NCI-H1417 (cell line): ENCODE measurements at places on chromosomes 4 and X.
A peak's percentile ranks its signal among the peaks of the same experiment; 100 is the strongest.

GRCh38 chr4:42855779-42856178 lies 36.7 kb upstream of the GRXCR1 start:
- DNase-seq = no peak

DNA sequence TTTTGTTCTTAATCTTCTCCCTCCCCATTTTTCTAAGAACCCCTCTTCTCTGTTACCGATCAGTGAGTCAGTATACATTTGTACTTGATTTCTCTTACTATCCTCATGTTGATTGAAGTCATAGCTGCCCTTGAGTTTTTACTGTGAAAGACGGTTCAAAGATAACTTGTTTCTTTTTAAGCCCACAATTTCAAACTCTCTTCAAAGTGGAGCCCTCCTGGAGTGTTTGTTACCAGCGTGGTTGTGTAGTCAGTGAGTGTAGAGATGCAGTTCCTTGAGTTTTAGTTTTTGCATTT lies 7.9 kb downstream of the PPP1R3F start:
- no peak for DNase-seq

DNA sequence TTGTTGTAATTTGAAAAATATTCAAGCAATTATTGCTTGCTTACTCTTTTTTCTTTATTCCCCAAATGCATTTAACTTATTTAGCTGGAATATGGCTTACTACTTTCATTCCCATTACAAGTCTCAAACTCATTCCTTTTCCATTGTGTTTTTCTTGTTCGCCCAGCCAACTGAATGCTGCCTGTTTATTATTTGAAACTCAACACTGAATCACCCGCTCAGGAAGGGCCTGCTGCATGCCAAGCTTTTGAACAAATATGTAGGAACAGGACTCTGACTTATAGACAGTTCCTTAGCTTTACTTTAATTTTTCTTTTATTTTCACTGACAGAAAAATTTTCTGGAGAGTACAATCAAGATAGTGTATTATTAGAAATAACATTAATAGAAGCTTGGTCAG lies 12.9 kb downstream of the PCDH18 start:
- no peak for DNase-seq

DNA sequence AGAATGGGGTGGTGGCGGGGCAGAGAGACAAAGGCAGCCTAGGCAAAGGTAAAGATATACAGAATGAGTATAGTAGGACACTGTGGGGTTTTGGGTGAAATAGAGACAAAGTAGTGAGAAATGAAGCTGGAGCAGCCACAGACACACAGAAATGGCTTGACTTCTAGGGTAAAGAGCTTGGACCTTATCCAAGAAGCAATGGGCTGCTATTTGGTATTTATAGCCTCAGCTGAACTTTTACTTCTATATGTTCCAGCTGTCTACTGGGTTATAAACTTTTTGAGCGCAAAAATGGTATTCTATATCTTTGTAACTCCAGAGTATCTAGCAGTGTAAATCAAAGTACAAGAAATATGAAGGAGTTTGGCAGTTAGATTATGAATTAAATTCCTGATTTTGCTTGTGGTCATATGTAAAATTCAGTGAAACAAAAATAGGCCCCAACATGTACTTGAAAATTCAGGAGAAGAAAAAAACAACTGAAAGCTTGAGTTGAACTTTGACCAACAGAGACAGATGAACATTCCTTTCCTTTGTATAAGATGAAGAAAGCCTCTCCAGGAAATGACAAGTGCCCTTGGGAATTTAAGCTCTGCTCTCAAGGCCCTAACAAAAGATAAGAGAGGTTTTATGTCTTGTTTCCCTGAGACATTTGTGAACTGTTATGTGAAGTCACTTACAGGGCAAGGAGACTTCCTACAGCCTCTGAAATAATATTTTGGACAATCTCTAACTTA lies 354.1 kb downstream of the CHIC1 start:
- DNase-seq = no peak

- no peak for DNase-seq
Observed at GRCh38 chr4:119103263-119103662, 32.4 kb upstream of the MYOZ2 start.

- no peak for DNase-seq
Observed at GRCh38 chr4:170884969-170885570, 795.3 kb upstream of the AADAT start.

- DNase-seq = peak; percentile 88
Observed at GRCh38 chr4:76147454-76148141, 599 bp downstream of the NUP54 start.

GRCh38 chr4:22531311-22532019 lies 15.6 kb upstream of the ADGRA3 start:
- DNase-seq = no peak

DNA sequence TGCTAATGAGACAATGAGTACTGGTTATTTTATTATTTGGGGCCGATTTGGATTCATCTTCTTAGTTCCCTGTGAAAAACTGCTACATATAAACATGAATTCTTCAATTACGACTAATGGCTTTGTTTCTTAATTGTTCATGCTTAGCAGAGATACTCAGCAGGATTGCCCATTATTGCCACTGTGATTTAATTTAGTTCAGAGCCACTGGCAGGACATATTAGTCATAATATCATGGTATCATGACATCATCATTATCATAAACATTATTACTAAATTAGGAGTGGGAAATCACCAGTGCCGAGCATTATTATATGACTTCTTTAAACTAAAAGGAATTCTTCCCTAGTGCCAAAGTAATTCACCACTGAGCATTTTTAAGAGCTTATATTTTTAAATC lies 201.4 kb downstream of the SPOCK3 start:
- DNase-seq = peak; percentile 12

GRCh38 chr4:168150420-168151050 lies 58.2 kb downstream of the ANXA10 start:
- no peak for DNase-seq
